Neuronal stem cell (in vitro differentiated cells): ENCODE measurements at places on chromosomes 5 and 9.

- DNase-seq: no peak
Observed at GRCh38 chr9:112059145-112059965, 115.7 kb downstream of the SUSD1 start.

GRCh38 chr9:129945314-129945713, 97.7 kb downstream of the FNBP1 start:
- DNase-seq: no peak

DNA sequence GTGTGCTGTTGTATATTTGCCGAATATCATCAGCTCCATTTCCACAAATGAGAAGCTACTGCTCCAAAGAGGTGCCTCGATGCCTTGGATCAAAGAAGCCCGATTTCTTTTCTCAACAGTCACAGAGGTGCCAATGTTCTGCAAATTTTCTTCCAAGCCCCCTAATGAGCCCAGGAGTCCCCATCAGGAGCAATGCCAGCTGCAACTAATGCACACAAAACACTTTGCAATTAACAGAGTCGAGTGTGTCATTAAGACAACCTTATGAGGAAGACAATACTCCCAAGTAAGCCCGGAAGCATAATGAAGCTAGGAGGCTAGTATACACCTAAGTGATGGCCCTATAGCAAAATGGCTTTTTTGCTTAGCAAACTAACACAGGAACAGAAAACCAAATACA, 247.0 kb downstream of the TRIM32 start:
- DNase-seq: no peak

GRCh38 chr9:125258160-125258785, 3.4 kb upstream of the GAPVD1 start:
- DNase-seq: no peak

GRCh38 chr9:109639674-109640579, 140.1 kb upstream of the PALM2AKAP2 start:
- peak; percentile 15 for DNase-seq
